Fibroblast of mammary gland (primary cell): ENCODE measurements at places on chromosomes 16 and 17.

DNA sequence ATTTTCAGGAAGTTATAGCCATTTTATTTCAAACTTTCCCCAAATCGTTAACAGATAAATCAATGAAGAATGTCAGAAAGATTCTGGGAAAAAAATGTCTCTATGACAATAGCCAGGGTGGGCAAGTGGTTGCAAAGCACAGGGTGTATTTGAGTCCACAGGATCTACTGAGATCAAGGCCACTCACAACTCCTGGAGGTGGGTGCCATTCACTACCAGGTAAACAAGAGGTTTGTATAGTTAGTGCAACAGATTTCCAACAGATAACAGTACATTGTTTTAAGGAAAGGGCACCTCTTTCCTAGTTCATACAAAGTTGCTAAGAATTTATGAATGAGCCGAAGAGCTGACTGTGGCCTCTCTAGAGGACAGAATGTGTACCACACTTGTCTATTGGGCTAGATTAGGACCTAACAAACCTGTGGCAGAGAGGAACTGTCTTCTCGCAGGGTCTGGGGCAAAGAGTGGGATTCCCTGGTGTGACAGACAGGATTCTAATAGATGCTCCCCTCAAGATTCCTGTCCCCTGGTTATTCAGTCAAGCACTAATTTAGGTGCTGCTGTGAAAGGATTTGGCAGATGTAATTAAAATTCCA, 52.0 kb upstream of the ZNF629 start:
- no peak for DNase-seq

- DNase-seq: no peak
Observed at GRCh38 chr16:22372882-22373661, 1.3 kb downstream of the CDR2 start.

- peak; percentile 95 for DNase-seq
Observed at GRCh38 chr16:89922477-89922883, 662 bp upstream of the TUBB3 start.

DNA sequence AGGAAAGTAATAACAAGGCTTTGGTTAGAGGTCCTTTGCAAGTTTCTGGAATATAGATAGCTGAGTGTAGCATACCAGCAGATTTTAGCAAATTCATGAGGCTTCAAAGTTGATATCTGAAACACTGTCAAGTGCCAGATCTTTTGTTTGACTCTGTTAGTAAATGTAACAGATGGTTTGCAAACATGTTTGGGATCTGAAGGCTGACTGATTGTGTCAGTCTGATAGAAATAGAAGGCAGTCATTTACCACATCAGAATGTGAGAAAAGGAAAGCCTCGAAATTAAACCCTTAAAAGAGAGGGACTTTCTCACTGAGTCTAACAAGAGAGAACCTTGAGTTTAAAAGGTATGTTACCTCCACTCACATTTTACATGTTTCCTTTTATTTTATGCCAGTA, 371.5 kb downstream of the KIF2B start:
- no peak for DNase-seq

DNA sequence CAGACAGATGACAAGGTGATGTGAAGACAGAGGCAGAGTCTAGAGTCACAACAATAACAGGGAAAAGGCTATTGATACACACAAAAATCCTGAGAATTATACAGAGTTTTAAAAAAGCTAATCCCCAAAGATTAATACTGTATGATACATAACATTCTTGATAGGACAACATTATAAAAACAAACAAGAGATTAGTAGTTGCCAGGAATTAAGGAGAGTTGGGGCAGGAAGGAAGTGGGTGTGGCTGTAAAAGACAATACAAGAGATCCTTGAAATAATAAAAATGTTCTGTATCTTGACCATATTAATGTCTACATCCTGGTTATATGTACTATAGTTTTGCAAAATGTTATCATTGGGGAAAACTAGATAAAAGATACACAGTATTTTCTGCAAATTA, 309.5 kb upstream of the PMFBP1 start:
- peak; percentile 5 for DNase-seq

DNA sequence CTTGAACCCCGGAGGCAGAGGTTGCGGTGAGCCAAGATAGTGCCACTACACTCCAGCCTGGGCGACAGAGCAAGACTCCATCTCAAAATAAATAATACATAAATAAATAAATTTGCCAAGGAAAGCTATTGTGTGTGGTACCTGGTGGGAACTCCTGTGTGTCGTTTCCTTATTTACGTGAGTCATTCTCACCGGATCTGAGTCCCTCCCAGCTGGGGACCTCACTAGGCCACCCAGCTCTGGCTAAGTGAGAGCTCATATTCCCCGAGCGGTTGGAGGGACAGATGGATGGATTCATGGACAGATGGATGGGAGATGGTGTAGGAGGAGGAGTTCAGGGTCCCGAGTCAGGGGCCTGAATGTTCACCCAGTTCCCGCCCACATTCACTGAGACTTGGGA, 22.9 kb upstream of the C1QL1 start:
- no peak for DNase-seq

- DNase-seq: peak; percentile 27
Observed at GRCh38 chr16:24610416-24610755, 71.0 kb downstream of the RBBP6 start.

GRCh38 chr17:77286641-77287431, 146.1 kb downstream of the SEC14L1 start:
- no peak for DNase-seq

DNA sequence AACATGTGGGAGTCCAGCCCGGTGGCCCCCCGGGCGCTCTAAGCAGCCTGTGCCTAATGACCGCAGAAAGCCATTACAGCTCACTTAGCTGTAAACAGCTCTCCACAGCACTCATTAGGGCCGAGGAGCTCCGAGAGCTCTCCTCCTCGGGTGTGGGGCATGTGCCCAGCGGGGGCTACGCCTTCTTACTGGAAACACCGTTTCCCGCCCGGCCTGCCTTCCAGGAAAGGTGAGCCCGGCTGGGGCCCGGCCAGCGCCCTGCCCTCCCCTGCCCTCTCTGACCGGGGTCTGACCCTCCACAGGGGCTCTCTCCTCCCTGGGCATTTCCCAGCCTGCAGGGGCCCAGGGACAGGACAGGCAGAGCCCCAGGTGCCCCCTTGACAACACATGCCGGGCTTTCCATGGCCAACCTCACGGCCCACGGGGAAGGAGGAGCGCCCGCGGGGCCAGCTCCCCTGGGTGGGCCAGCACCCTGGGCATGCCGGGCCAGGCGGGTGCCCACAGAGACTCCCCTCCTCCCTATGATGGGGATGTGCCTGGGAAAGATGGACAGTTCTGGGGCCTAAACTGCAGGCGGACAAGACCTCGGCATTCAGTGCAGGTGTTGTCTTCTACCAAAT, 72.6 kb downstream of the SDK2 start:
- no peak for DNase-seq

- no peak for DNase-seq
Observed at GRCh38 chr17:78715000-78715771, 66.9 kb downstream of the CYTH1 start.
